Keratinocyte (primary cell): ENCODE measurements at places on chromosomes 2 and 18. TPM values are rescaled to one million over a fixed set of nuclear protein-coding genes. Genes with fewer than 3 reads are reported as not detected.

DNA sequence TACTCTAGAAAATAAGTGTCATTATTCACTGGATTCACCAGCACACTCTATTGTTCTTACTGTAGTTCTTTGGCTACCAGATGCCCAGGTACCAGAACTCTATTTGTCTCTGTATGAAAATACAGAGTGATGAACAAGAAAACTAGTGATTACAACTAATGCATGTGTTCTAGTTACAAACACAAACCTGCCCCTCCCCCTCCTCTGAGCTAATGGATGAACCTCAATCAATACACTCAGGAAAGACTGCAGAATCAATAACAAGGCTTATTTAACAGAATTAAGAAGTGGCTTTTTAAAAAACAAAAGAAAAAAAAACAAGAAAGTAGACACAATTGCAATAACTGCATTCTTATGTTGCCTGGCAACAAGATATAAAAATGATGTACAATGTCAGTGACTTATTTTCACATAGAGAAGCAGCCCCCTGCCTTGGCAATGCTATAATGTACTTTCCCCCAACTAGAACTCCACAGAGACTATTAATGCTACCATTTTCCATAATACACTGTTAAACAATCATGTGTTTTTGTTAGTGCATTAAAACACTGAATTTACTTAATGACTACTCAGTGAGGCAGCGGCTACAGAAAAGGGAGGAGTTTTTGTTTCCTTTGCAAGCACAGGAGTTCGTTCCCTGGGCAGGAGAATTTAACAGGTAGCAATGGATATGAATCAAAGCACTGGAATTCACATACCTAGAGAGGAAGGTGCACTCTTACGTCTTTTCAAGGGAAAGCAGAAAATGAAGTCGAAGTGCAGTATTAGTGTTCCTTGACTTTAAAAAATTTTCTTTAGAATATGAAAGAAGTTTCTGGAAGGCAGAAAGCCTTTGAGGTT lies 318.8 kb upstream of the REV1 start:
- no peaks in the 10 kb centered on the region for H3K4me1 ChIP-seq
- no peak for DNase-seq
- H3K27me3 ChIP-seq = peaks cover 4% of the 10 kb centered on the region
- no peak overlapping the region for H3K4me3 ChIP-seq
- H3K36me3 ChIP-seq = no peaks in the 10 kb centered on the region

DNA sequence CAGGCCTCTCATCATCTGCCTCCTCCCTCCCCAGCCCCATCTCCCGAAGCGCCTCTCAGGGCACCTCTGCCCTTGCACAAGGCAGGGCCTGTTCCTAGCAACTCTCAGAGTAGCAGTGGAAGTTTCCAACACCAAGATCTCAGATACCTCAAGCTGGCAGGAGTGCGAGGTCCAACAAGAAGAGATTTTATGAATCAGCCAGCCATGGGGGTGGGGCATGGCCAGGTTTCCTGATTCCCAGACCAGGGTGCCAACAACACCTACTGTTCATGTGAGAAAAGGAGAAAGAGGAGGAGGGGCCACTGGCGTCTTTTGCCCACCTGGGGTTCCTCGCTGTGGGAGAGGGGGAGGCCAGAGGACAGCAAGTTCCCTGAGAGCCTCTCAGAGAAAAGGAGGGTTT lies 6.6 kb upstream of the STEAP3 start:
- no peak overlapping the region for H3K27ac ChIP-seq
- H3K27me3 ChIP-seq = peaks cover under 1% of the 10 kb centered on the region
- H3K4me1 ChIP-seq = peaks cover 19% of the 10 kb centered on the region
- H3K36me3 ChIP-seq = no peaks in the 10 kb centered on the region

DNA sequence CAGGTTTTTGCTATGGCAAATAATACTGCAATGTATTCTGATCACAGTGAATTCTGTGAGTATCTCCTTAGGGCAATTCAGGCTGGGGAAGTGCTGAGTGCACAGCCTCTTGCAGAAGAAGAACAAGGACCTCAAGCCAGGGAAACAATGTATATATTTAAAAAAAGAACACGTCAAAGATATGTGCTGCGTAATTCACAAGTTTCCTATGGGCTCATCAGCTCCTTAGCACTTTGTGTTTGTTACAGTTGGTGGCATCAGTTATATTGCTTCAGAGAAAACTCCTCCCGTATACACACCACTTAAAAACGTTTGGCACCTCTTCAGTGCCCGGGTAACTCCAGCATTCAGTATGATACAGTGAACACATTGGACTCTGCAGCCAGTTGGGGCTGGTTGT lies 16.5 kb upstream of the MARCO start:
- H3K4me1 ChIP-seq = no peaks in the 10 kb centered on the region
- H3K36me3 ChIP-seq = no peaks in the 10 kb centered on the region
- no peak overlapping the region for H3K4me3 ChIP-seq
- no peak overlapping the region for H3K27ac ChIP-seq
- no peak for DNase-seq
- H3K27me3 ChIP-seq = peaks cover 16% of the 10 kb centered on the region

- H3K36me3 ChIP-seq = no peaks in the 10 kb centered on the region
- no peaks in the 10 kb centered on the region for H3K4me1 ChIP-seq
- DNase-seq = no peak
- H3K27me3 ChIP-seq = no peaks in the 10 kb centered on the region
- H3K4me3 ChIP-seq = no peak overlapping the region
These were observed 1281.6 kb upstream of the TMEFF2 start for GRCh38 chr2:193476171-193476800.

DNA sequence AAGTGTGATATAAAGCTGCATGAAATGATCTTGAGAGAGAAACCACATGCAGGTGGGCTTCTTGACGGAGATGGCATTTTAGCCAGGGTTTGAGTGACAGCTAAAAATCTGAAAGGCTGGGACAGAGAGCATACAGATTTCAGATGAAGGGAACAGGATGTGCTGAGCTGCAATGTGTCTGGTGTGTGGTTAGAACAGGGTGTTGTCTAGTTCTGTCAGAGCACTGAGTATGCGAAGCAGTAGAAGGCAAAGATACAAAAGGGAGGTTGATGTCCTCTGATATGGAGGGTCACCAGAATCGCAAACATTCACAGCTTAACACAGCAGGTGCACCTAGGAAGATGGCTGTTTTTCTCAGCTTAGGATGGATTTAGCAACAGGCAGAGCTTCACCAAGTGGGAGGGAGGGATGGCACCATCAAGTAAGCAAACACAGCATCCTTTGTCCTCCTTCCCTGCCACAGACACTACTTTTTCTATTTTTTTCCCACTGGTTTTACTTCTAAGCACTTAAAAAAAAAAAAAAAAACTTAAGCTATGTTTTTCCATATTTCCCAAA lies 182.5 kb downstream of the TMX3 start:
- no peak overlapping the region for H3K27ac ChIP-seq
- H3K27me3 ChIP-seq = no peaks in the 10 kb centered on the region

- no peak overlapping the region for H3K27ac ChIP-seq
- peaks cover 7% of the 10 kb centered on the region for H3K36me3 ChIP-seq
- H3K4me1 ChIP-seq = no peaks in the 10 kb centered on the region
- no peak for DNase-seq
These were observed 42.4 kb downstream of the THADA start for GRCh38 chr2:43553341-43553855.

- no peaks in the 10 kb centered on the region for H3K36me3 ChIP-seq
- peaks cover 23% of the 10 kb centered on the region for H3K27me3 ChIP-seq
- H3K4me3 ChIP-seq = peak overlapping the region; percentile 28
- H3K4me1 ChIP-seq = peaks cover 12% of the 10 kb centered on the region
- H3K27ac ChIP-seq = peak overlapping the region; percentile 33
- peak; percentile 13 for DNase-seq
These were observed 69.0 kb downstream of the CTAGE1 start for GRCh38 chr18:22348521-22349316.

DNA sequence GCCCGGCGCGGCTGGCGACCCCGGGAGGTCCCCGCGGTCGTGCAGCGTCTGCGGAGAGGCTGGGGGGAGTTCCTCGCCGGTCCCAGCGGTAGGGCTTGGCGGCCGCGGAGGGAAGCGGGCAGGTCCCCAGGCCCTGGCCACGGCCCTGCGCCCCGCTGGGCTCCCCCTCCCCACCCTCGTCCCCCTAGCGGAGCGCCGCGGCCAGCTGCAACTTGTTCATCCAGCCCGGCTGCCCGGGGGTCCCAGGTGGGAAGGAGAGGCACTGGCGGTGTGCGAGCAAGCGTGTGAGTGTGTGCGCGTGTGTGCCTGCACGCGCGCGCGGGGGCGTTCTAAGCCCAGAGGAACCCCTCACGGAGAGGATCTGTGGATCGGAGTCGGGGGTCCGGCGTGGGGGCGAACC lies 1.3 kb downstream of the PTPRM start:
- no peaks in the 10 kb centered on the region for H3K36me3 ChIP-seq
- peaks cover 10% of the 10 kb centered on the region for H3K4me1 ChIP-seq
- no peak overlapping the region for H3K27ac ChIP-seq
- peak overlapping the region; percentile 68 for H3K4me3 ChIP-seq

DNA sequence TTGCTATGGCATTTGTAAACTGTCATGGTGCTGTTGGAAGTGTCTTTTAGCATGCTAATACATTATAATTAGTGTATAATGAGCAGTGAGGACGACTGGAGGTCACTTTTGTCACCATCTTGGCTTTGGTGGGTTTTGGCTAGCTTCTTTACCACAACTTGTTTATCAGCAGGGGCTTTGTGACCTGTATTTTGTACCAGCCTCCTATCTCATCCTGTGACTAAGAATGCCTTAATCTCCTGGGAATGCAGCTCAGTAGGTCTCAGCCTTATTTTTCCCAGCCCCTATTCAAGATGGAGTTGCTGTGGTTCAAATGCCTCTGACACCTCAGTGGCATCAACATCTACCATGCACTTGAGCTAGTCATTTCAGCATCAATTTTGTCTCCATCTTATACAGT lies 29.7 kb downstream of the LYPD6 start:
- H3K27ac ChIP-seq = no peak overlapping the region
- DNase-seq = no peak
- H3K4me3 ChIP-seq = no peak overlapping the region
- no peaks in the 10 kb centered on the region for H3K27me3 ChIP-seq
- no peaks in the 10 kb centered on the region for H3K4me1 ChIP-seq

- no peak for DNase-seq
- peak overlapping the region; percentile 5 for H3K27ac ChIP-seq
- no peak overlapping the region for H3K4me3 ChIP-seq
These were observed 37.6 kb upstream of the PMAIP1 start for GRCh38 chr18:59861963-59862819.

DNA sequence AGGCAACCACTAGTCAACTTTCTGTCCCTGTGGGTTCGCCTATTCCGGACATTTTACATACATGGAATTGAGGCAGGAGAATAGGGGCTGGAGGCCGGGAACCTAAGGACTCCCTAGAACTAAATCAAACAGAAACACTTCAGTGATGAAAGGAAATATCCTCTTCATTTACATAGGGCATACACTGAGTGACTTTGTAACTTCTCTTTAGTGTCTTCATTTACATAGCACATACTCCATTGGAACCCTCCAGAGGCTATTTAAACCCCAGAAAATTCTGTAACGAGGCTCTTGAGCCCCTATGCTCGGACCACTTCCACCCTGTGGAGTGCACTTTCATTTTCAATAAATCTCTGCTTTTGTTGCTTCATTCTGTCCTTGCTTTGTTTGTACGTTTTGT lies 56.5 kb downstream of the CCDC195 start:
- no peak overlapping the region for H3K4me3 ChIP-seq
- H3K4me1 ChIP-seq = no peaks in the 10 kb centered on the region
- no peaks in the 10 kb centered on the region for H3K27me3 ChIP-seq

- H3K27me3 ChIP-seq = no peaks in the 10 kb centered on the region
- H3K4me3 ChIP-seq = no peak overlapping the region
- H3K36me3 ChIP-seq = no peaks in the 10 kb centered on the region
- H3K4me1 ChIP-seq = no peaks in the 10 kb centered on the region
These were observed 41.7 kb upstream of the EFEMP1 start for GRCh38 chr2:55965276-55965675.

DNA sequence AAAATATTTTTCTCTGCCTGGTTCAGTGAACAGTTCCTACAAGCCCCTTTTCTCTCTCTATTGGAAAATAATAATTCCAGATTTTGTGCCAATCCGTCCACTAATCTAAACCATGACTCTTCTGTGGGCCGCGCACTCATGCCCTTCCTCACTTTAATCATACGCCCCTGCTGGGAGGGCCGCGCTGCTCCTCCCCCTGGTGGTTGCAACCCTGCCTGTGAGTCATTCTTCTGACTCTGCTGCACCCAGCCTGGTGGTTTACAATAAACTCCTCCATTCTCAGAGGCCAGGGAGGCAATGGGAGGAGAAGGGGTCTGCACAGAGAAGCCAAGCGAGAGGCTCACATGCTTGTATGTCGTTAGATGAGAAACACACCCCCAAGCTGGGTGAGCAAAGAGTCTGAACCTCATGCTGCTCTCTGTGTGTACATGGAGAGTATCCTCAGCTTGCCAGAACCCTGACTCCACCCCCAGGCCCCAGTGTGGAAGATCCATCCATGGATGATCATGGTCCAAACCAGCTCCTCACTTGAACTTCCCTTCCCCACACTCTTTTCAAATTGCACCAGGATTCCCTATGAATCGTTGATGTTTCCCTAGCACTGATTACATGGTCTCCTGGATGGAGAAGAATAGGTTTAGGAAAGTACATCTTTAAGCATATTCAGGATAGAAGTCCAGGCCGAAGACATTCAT lies 228.9 kb downstream of the ANKRD30B start:
- H3K27me3 ChIP-seq = no peaks in the 10 kb centered on the region
- no peaks in the 10 kb centered on the region for H3K36me3 ChIP-seq
- no peak overlapping the region for H3K27ac ChIP-seq
- DNase-seq = no peak

DNA sequence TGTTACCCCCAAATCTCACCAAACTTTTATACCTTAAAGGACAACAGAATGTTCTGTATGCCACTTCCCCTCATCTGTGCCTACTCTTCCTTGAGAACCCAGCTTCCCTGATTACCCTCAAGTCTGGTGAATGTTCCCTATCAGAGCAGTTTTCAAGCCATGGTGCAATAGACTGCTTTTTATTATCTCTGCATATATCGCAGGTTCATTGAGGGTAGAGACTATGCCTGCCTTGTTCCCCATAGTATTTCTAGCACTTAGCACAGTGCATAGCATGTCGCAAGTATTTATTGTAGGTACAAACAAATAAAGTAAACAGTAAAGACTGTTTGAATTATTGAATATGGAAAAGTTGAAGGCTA lies 146.6 kb downstream of the HAUS1 start:
- no peak for DNase-seq
- peak overlapping the region; percentile 79 for H3K27ac ChIP-seq
- no peak overlapping the region for H3K4me3 ChIP-seq
- H3K4me1 ChIP-seq = peaks cover 37% of the 10 kb centered on the region
- H3K27me3 ChIP-seq = no peaks in the 10 kb centered on the region
- H3K36me3 ChIP-seq = peaks cover 15% of the 10 kb centered on the region

GRCh38 chr18:62545098-62545497 lies 22.3 kb downstream of the ZCCHC2 start:
- no peaks in the 10 kb centered on the region for H3K4me1 ChIP-seq
- no peak overlapping the region for H3K27ac ChIP-seq
- H3K36me3 ChIP-seq = peaks cover 13% of the 10 kb centered on the region
- no peak overlapping the region for H3K4me3 ChIP-seq
- no peaks in the 10 kb centered on the region for H3K27me3 ChIP-seq

Gene TUBB8B
- 0.25 to 0.49 TPM (median 0.30 TPM) in 3 replicates for polyA plus RNA-seq

Gene IFIH1
- 10.0 to 18.5 TPM (median 17.7 TPM) in 3 replicates for polyA plus RNA-seq
